Muscle of arm (tissue), 14 donors: ENCODE measurements at places on chromosomes 16 and 17. TPM values are rescaled to one million over a fixed set of nuclear protein-coding genes. Genes with fewer than 3 reads are reported as not detected.

GRCh38 chr16:83113317-83113716, 486.5 kb downstream of the CDH13 start:
- no peak for DNase-seq

DNA sequence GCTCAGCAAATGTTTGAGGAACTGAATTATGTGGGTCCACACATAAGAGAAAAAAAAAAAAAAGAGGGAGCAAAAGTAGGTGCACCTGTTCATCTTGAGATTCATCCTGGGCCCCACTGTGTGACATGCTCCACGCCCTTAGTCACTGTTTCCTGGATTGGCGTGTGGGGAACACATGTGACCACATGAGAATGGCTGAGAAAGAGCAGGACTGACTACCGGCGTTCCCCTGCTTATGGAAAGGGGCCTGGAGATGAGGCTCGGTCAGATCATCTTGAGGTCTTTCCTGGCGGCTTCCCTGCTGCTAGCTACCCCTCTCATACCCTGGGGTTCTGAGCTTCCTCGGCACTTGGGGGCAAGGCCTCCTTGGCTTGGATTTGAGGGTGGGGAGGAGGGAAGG, 3.9 kb downstream of the DEXI start:
- DNase-seq, result no peak

GRCh38 chr17:18008496-18009268, 30.3 kb downstream of the ATPAF2 start:
- no peak for DNase-seq

DNA sequence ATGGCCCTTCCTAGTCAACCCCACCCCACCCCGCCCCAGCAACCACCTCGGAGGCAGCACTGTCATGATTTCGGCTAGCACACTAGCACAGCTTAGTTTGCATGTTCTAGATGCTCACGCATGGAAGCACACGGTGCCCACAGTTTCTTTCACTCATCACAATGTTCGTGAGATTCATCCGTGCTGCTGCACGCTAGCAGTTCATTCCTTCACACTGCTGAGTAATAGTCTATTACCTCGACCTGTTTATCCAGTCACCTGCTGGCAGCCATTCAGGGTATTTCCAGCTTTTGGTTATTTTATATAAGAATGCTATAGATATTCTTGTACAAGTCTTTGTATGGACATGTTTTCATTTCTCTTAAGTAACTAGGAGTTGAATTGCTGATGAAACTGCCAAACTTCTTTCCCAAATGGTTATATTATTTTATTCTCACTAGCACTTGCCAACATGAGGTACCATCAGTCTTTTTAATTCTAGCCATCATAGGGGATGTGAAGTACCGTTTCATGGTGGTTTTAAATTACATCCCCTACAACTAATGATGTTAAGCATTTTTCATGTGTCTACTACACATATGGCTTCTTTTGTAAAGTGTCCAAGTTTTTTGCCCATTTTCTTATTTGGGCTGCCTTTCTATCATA, 75.7 kb downstream of the CYTH1 start:
- DNase-seq, result no peak

DNA sequence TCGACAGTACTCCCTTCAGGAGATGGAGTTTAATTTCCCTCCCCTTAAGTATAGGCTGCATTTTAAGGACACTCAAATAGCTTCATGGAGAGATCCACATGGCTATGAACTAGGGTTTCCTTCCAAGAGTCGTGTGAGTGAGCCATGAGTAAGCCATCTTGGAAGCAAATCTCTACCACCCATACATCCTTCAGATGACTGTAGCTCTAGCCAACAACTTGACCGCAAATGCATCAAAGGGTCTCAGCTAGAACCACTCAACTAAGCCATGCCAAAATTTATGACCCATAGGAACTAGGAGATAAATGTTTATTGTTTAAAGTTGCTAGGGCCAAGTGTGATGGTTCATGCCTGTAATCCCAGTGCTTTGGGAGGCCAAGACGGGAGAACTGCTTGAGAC, 43.4 kb downstream of the METTL16 start:
- no peak for DNase-seq

DNA sequence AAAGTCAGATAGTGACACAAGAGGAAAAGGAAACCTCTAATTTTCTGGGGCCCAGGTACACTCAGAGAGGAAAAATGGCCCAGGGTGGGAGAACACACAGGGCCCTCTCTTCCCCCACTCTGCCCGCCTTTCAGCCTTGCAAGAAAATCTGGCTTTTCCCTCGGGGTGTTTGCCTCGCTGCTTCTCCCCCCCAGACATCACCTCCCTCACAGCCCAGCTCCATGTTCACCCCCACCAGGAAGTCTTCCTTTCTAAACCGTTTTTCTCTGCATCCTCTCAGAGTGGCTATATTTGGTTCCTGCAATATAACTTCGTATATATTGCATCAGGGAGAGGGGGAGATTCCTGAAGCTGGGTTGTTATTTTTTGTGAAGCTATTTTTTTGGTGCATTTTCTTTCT, 27.3 kb downstream of the RPRML start:
- no peak for DNase-seq

GRCh38 chr17:44623070-44623725, 33.1 kb upstream of the MEIOC start:
- no peak for DNase-seq

GRCh38 chr17:77489239-77489892, 348.6 kb downstream of the SEC14L1 start:
- no peak for DNase-seq

GRCh38 chr16:84310642-84311041, 16.0 kb downstream of the WFDC1 start:
- DNase-seq, result no peak

P4HB gene
- 475 TPM for polyA plus RNA-seq

ODAD4 gene
- polyA plus RNA-seq, result not detected

AOC2 gene
- 0.51 TPM for polyA plus RNA-seq

KRT40 gene
- 15.4 TPM for polyA plus RNA-seq

SYNRG gene
- polyA plus RNA-seq, result 29.9 TPM

TRAPPC2L gene
- 57.5 TPM for polyA plus RNA-seq

TUFM gene
- 132 TPM for polyA plus RNA-seq
